ENCODE measurements at places on chromosomes 16 and 17.
A peak's percentile ranks its signal among the peaks of the same experiment; 100 is the strongest.

DNA sequence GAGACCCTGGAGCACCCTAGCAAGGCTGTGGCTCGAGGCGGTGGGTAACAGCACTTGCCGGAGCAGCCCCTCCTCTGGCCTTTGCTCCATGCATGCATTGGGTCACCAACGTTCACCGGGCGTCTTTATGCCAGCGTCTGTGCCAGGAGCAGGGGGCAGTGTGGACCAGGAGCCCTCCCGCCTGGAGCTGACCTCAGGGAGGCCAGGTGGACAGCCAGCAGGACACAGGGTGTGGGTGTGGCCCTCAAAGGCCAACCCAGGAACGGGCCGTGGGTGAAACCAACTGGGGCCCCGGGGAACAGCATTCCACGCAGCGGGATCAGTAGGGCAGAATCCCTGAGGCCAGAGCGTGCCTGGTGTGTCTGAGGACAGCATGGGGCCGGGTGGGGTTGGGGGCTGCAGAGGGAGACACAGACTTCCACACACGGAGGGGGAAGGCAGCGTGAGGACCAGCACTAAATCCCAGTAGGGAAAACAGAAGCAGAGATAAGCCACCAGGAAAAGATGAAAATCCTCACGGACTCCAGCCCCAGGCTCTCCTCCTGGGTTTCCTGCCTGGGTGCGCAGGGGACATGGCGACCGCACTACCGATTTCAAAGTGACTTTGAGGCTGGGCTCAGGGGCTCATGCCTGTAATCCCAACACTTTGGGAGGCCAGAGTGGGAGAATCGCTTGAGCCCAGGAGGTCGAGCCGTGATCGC, 2.9 kb upstream of the CD7 start:
- DNase-seq = no peak

GRCh38 chr17:48161127-48161905, 53.8 kb downstream of the SNX11 start:
- no peak for DNase-seq

- DNase-seq = no peak
Measured at GRCh38 chr16:27485811-27486210, 63.9 kb downstream of the GTF3C1 start.

DNA sequence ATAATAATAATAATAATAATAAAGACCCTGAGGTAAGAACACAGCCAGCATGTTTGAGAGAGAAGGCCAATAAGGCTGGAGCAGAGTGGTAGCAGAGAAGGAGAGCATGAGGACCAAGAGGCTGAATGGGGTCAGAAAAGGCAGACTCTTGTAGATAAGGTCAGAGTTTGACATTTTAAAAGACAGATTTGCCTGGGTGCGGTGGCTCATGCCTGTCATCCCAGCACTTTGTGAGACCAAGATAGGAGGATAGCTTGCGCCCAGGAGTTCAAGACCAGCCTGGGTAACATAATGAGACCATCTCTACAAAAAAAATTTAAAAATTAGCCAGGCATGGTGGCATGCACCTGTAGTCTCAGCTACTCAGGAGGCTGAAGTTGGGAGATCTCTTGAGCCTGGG, 11.0 kb upstream of the WFIKKN2 start:
- no peak for DNase-seq

DNA sequence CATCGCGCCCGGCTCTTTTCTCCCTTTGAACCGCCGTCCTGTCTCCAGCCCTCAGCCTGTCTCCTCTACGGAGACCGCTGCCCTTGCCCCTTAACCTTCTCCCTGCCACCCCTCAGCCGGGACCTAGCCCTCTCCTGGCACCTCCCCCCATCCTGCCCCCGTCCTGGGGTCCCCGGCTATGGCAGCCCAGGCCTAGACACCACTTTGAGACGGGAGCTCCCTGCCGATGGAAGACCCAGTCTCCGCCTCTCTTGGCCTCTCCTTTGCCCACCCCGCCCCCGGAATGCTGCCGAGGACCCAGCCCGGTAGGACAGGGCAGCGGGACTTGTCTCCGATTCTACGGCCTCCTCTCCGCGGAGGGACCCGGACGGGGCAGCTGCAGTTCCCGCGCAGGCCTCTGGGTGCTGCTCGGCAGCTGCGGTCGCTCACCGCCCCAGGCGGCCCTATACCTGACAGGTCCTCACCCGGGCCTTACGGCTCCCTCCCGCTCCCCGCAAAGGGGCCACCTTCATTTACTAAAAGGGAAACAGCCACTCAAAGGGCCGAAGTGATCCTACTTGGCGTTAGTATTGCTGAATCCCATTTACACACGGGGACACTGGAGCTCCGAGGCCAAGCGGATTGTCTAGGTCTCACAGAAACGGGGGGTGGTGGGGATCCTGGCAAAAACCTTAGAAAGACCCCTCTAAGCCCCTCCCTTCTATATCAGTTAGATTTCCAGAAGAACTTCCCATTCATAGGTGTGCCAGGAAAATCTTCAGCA, 32.6 kb upstream of the TAC4 start:
- peak; percentile 74 for DNase-seq

- peak; percentile 64 for DNase-seq
Measured at GRCh38 chr17:42845918-42846593, 1.7 kb downstream of the AOC2 start.

DNA sequence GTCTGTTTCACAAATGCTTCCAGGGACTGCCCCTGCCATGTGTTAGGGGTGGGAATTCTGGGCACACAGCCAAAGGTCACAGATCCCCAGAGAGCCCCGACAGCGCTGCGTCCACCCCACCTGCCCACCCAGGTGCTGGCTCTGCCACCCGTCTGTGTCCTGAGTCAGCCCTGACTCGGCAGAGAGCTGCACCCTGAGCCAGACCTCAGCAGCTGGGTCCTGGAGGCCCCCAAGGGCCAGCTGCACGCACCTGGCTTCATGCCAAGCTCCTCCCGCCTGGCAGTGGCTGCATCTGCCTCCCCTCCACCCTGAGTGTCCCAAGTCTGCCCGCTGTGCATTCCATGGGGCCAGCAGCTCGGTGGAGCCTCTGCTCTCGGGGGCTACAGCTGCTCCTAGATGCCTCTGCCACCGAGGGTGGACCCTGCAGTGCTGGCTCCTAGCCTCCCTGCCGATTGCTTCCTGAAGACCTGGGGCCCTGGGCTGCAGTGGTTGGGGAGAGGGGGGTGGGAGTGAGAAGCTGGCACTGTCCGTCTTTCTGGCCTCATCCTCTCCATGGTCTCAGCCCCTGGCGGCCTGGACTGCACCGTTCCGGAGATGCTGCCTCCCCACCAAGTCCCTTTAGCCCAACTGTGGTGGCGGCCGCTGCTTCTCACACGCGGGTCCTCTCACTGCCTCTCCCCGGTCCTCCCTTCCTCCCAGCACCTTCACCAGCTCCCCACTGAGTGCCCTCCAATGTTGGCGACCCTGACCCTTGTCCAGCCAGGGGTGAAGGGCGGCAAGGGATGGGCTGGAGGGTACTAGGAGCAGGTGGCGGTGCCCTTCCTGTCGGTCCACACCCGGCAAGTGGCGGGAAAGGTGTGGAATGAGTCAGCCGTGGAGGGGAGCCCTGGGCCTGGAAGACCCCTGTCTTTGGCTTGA, 3.0 kb downstream of the SECTM1 start:
- no peak for DNase-seq

GRCh38 chr17:76050538-76051467, 21.5 kb downstream of the SRP68 start:
- no peak for DNase-seq

DNA sequence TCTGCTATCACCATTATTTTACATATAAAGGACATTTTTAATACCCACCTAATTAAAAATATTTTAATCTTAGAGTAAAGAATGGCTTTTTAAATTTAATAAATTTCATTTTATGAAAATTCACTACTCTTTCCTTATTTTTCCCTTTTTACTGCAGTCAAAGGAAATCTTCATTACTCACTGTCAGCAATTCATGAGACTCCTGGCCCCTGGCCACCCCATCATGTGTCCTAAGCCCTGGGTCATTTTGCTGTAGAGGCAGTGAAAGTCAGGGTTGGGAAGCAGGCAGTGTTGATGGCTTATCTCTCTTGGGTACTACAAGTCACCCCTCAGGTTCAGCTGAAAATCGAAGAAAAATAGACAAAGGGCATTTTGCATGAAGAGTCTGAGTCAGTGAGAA, 468.6 kb upstream of the CCL2 start:
- DNase-seq = no peak

GRCh38 chr17:62749926-62750325, 58.2 kb downstream of the MARCHF10 start:
- DNase-seq = no peak

GRCh38 chr17:8015957-8016631, 13.7 kb downstream of the GUCY2D start:
- DNase-seq = no peak

DNA sequence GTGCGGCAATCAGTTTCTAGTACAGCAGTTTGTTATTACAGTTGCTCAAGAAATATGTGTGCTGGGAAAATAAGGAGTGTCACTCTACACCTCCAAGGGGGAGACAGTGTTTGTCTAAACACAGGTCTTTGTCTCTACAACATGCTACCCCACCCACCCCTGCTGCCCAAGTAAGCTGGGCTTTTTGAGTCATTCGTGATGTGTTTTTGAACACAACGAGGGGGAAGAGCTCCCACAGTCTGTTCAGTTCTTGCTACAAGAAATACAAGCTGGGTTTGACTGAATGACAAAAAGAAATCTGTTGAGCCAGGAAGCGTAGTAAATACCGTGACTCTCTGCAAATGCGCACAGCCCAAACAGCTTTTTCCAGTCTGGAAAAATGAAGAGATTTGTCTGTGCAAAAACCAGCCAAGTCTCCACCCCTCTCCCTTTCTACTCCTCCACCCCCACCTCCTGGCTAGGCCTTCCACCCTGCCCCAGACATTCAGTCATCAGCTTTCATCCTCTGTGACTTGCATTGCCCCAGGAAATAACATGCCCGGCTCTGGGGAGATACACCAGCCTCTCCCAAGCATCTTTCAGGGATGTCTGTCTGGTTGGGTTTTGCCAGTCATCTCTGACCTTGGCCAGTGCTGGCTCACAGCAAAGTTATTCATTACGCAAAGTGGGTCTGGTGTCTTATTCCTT, 25.7 kb downstream of the CHD9 start:
- DNase-seq = no peak

DNA sequence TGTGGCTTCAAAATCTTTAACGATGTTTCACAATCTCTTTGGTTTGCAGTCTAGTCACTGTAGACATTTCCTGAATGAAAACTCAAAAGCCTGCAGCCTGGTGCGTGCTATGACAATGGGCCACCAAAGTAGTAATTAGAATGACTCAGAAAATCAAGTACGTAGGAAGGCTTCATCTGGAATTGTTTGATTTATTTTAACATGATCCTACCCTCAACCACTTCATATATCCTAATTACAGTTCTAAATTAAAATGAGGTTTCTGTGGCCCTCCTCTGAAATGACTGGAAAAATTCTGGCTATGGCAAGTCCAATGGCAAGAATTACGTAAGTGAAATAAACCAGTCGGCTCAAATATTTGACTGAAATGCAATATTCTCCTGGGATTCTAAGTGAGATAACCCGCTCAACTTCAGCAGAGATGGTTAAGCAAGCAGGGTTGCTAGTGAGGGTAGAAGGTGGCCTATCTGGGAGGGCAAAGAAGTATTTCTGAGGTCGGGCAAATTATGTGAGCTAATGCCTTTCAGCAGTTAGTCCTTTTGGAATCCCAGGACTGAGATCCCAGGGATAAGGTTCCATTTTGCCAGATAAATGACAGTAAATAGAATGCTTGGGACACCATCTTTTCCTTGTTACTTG, 145.6 kb upstream of the MYOCD start:
- DNase-seq = no peak

DNA sequence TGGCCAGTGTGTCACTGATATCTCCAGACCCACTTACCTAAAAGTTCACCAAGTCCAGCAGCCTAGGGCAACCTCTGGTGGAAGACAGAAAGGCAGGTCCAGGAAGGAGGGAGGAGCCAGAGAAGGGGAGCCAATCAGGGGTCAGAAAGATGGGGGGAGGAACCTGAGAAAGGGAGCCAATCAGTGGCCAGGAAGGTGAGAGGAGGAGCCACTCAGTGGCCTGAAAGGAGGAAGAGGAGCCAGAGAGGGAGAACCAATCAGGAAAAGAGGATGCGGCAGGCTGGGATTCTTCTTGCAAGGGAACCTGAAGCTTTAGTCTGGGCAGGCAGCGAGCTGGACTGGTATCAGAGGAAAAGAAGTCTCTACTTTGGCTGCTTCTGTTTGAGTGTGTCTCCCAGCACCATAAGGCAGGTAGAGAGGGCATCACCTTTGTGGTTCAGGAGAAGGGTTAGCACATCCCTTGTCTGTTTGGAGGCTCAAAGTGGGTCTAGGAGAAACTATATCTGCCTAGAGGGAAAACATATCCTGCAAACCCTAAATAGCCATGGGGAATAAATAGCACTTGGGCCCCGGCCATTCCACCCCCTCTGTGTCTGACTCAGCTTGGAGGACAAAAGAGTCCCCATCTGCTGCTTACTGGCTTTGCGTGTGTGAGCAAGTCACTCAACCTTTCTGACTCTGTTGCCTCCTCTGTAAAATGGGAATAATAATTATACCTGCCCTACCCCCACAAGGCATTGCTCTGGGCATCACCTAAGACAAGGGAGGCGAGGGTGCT, 43.4 kb upstream of the CRHR1 start:
- DNase-seq = peak; percentile 35

DNA sequence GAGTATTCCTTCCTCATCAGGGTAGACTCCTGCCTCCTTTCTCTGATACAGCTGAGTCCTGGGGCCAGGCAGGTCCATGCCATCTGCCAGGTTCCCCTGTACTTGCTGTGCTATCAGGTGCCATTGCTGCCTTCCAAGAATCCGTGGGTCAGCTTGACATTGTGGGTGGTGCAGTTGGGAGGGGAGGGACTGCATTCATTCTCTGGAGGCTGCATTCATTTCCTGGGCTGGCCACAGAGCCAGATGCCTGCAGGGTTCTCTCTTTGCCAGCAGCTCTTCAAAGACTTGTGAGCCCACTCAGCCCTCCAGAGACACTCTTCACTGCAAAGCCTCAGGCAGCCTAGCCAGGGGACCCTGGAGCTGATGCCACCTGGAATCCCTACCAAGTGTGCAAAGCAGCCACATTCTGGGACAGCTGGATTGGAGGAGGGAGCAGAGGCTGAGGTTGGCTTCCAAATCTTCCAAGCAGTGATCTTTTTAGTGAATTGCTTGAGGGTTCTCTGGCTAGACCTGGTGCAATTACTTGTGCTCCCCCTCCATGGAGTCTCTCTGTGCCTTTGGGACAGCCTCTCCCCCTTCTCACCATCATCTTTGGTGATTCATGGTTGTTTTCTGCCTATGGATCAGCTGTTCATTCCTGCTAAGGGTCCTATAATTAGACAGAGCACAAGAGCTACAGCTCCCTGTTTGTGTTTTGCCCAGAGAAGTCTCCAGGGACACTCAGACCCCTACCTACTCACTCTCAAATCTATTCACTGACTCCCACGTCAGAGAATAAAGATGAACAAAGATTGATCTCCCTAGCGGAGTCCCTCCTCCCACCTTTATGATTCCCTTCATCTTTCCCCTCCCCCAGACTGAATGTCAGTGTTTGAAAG, 20.9 kb downstream of the ANKFN1 start:
- DNase-seq = no peak

GRCh38 chr17:79681628-79682261, 49.0 kb upstream of the ENPP7 start:
- no peak for DNase-seq

GRCh38 chr16:87951552-87952538, 611 bp downstream of the BANP start:
- no peak for DNase-seq
